ENCODE measurements at places on chromosomes 7 and 10.

DNA sequence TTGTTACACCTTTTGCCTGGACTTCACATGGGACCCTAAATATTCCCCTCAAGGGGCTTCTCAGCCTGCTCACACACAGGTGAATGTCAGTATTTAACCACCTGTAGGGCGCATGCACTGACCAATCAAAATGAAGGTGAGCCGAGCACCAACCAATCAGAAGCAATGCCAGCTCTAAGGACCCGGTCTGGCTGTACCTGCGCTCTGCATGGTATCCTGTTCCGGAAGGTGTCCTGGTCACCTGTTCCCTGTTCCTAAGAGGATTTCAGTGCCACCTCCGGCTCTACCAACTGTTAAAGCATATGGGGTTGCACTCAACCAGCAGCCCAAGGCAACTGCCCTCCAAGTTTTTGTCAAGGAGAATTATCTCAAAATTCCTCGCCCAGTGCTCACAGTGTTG is 18.4 kb upstream of the CALN1 start:
- no peak for DNase-seq

DNA sequence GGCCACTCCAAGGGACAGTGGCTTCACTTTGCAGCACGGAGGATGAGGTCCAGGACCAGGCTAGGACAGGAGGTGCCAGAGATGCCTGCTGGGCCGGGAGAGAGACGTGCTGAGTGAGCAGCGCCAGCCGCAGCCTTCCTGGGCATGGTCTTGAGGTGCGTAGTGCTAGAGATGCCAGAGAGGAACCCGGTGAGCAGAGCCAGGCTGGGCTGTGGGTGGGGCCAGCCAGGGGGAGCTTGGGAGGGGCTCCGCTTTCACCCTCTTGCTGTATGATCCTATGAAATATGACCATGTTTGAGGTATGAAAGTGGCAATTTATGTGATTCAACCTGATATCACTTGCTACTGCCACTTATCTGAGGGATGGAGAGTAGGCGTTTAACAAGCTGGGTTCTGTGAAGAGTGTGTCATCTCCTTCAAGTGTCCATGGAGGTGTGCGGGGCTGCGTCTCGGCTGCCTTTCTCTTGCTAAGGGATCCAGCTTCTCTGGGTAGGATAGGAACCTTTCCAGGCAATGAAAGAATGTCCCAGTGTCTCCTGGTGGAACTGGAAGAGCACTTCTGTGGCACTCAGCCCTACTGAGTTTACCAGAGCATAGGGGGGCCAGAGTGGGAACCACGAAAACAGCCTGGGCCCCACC is 518.4 kb upstream of the FOXK1 start:
- no peak for DNase-seq

DNA sequence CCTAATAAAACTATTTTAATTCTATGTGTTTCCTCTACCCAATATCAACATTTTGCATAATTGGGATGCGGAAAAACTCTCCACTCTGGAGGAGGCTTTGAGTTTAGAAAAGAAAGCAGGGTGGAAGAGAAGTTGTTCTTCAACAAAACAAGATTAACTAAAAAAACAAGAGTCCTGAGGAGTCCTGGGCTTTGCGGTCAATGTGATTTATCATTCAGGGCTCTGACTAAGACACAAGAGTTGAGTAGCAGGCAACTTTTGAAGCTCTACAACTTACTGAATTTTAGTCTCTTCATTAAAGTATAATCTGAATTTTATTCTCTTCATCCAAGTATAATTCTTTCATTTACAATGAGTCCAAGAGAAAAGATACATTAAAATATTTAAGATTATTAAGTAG is 18.3 kb upstream of the TMEM26 start:
- DNase-seq = no peak

GRCh38 chr7:70177166-70177565 is 578.9 kb downstream of the AUTS2 start:
- peak; percentile 88 for DNase-seq

GRCh38 chr10:114367351-114368056 is 36.8 kb downstream of the AFAP1L2 start:
- DNase-seq = no peak

DNA sequence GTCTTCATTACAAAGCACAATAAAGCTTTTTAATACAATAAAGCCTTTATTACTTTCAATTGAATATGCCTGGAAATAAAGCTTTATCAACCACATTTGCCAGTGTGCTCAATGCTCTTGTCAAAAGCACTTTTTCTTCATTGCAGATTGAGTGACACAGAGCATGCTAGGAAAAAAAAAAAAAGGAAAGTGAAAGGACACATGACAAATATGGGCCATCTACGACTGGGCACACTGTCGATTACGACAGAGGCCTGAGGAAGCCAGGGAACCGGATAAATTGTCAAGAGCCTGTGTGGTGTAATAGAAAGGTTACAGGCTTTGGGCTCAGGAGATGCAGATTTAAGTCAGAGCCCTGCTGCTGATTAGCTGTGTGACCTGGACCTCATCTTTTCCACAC is 84.8 kb upstream of the LRGUK start:
- no peak for DNase-seq

DNA sequence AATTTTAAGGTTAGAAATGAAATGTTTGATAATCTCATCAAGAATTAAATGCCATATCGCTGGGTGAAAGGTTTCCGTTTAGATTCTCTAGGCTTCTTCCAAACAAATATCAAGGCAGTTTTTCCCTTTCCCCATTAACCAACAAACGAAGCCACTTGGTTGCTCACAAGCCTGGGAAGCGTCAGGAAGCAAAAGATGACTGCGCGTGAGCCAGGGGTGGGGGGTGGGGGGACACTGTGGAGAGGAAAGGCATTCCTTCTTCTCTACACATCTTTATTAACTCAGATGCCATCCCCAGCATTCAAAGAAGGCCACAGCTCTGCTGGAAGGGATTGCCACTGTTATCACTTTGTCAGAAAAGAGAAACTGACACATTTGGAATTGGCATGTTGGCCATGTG is 207.1 kb downstream of the TRIL start:
- DNase-seq = peak; percentile 29

Measured in fibroblast of skin of right biceps (primary cell).